ENCODE measurements at places on chromosomes 2 and 18.

GRCh38 chr2:187658952-187659525 is 104.8 kb upstream of the TFPI start:
- DNase-seq: no peak

- DNase-seq: no peak
These were observed 159.7 kb downstream of the CD226 start for GRCh38 chr18:69787825-69788547.

DNA sequence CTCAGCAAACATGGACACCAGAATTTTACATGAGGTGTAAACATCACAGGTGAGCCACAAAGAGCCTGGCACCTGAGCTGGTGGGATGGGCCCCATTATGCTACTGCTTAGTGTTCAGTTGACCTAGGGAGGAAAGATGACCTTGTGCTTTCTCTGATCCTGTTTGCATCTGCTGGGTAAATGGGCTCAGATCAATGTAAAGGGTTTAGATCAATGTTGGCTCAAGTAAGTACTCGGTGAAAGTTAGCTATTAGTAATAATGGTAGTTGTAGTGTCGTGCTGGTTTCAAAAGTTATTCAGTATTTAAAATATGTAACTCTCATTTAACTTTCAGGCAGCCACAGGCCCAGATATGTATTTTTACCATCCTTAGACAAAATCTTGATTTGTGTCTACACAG is 19.8 kb downstream of the ABHD3 start:
- no peak for DNase-seq

GRCh38 chr2:52139241-52139640 is 1107.3 kb upstream of the NRXN1 start:
- no peak for DNase-seq

DNA sequence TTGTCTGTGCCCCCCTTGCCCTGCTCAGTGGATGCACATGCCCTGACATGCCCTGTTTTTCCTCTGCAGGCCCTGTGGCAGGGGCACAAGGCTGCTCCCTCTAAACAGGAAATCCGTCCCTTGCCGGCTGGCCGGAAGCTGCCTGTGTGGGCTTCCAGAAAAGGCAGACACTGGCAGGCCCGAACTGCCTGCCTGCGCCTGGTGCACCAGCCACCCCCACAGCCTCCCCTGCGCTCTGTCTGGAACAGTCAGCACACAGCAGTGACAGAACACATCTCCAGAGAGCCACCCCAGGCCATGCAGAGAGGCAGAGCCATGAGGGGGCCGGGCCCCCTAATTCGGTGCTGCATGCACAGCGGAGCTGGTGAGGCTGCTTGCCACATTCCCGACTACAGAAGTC is 33.5 kb downstream of the LOXHD1 start:
- DNase-seq: no peak

DNA sequence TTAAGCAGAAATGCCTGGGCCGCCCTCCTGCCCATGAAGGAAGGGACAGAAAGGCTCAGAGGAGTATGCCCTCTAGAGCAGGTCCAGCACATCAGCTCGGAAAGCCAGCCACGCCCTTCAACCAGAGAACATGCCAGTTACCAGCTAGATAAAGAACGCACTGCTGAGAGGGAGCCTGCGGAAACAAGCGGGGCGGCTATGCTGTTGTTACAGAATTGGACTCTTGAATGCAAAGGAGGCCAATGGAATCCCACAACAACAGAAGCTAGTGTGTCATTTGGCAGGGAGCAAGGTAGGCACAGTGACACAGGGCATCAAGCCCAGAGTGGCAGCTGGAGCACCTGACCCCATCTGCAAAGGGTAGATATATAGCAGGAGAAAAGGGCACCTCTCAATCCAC is 242.9 kb upstream of the ID2 start:
- DNase-seq: no peak
